ENCODE measurements at places on chromosomes 11 and 22.

GRCh38 chr11:69686452-69686851, 11.3 kb upstream of the LTO1 start:
- DNase-seq, result no peak

DNA sequence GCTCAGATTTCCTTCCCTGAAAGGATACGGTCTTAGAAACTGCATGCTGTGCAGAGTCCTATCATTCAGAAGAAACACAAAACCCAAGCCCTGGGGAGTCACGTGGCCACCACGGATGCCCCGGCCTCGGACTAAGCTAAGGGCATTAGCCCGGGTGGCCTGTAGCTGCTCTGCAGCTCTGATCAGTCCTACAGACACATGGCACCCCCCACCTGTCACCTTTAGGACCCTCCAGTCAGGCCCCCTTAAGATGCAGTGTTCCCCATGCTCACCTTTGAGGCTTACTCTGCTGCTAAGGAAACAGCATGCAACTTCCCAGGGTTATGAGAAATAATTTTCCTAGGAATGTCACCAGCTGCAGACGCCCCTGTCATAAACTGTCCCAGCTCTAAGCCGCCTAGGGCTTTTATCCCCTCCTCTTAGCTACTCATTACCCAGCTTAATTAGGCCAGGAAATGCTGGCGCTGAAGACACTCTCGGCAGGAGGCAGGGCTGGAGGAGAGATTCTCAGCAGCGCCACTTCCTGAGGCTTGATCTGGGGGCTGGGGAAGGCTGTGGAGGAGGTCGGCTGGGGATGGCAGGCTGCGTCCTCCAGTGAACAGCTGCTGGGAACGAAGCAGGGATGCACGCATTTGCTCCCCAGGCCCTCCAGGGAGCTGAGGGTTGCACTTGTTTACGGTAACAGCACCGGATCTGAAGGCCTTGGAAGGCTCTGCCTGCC, 47.2 kb upstream of the ADA2 start:
- DNase-seq, result no peak

GRCh38 chr22:47697861-47698260, 935.4 kb downstream of the TBC1D22A start:
- no peak for DNase-seq

- no peak for DNase-seq
Measured at GRCh38 chr11:102971766-102972165, 16.2 kb upstream of the MMP13 start.

DNA sequence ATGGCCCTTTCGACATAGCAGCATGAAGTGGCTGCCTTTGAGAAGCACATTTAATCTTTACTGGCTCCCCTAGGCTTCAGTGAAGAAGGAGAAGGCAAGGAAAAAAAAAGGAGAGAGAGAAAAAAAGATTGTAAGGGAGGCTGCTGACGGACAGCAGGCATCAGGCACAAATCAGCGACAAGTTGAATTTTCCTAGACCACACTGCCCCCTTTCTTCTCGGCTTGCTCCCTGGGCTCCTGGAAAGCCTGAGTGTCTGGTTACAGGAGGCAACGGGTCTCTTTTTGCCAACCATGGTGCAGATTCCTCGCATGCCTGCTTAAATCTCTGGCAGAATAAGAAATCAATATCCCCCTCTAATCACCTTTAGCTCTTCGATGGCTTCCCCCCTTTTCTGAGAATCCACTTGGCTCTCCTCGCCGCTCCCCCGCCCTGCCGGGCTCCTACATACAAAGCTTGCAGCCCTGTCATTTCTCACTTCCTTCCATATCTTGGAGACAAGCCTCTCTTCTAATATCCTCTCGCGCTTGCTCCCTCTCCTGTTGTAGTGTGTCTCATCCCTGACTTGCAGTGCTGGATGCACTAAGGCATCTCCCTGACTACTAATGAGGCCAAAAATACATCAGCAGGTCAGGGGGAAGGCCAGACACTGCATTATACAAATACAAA, 14.3 kb downstream of the BLID start:
- no peak for DNase-seq

DNA sequence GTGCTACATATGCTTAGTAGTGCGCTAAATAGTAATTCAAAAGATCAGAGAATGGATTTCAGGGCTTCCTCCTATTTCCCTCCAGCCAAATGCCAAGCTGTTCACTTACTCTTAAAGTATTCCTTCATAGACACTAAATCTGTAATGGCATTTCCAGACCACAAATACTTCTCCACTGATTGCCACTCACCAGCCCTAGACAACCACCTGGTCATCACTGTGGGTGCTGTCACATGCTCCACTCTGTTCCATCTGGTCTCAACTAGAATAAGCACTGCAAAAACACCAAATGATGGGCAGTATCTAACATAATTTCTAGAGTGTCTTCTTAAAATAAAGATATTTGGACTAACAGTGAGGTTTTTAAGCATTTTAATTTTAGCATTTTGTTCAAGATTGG, 341.3 kb downstream of the AASDHPPT start:
- no peak for DNase-seq

GRCh38 chr11:113667801-113668200, 38.3 kb downstream of the TMPRSS5 start:
- no peak for DNase-seq

GRCh38 chr11:27934830-27935145, 173.2 kb downstream of the KIF18A start:
- no peak for DNase-seq

GRCh38 chr22:50302564-50302963, 4.9 kb downstream of the PLXNB2 start:
- DNase-seq, result no peak

DNA sequence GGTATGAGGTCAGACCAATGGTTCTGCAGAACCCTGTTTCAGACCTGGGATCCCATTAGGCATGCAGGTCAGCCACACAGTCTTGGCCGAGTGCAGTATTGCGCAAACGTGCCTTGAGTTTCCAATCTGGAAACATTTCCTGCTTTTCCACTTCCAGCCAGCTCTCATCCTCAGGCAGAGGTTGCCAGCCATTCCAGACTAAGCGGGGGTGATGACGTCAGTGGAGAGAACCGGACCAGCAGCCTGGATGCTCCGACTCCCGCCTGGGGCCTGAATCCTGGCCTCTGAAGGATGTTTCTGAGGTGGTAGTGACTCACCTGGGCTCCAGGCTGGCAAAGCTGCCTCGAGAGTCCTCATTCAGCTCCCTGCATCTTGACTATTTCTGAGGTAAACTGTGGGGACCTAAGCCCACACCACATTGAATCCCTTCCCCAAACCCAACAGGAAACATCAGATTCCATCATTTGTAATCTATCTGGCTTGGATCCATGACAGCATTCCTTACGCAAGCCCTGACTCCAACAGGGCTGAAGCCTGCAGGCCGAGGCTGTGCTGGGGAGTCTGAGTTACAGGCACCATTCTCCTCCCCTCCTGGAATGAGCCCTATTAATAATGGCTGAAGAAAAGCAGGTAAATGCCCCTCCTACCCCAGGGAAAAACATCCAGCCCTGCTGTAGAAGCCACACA, 83.0 kb downstream of the ABTB2 start:
- no peak for DNase-seq
